ENCODE measurements at places on chromosomes 2 and 18.

DNA sequence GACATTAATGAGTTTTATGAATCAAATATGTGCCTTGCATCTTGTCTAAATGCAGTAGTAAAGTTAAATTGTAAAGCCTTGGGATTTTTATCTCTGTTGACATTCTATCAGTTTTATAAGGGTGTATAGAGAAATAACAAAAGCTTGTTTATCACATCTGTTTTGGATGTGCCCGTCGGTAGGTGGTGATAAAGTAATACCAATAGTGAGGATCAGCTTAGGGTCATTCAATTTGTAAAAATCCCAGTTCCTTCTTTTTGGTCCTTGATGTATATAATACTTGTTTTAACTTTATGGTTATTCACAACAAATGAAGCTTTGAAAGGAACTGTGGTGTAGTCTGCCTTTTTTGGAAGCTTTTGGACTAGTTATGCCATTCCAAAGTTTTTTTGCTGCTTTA, 12.6 kb downstream of the UBE2E3 start:
- DNase-seq = no peak

- no peak for DNase-seq
Observed at GRCh38 chr2:171566753-171567152, 44.5 kb downstream of the CYBRD1 start.

DNA sequence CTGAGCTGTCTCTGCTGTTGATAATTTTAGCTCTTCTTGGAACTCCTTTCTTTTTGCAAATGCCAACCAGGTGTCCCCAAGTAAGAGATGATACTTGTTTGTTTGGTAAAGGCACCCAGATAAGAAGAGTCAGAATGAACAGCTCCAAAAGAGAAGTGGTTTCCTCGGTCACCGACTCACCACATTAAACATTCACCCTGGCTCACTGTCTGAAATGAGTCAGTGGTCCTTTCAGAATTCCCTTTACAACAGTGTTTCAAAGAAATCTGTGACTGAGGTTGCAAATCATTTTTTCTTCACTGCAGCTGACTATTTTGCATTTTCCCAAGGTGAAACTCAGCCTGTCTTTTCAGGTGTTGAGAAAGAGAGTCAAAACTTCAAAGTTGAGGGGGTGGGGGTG, 16.2 kb upstream of the CXCR4 start:
- DNase-seq = no peak

DNA sequence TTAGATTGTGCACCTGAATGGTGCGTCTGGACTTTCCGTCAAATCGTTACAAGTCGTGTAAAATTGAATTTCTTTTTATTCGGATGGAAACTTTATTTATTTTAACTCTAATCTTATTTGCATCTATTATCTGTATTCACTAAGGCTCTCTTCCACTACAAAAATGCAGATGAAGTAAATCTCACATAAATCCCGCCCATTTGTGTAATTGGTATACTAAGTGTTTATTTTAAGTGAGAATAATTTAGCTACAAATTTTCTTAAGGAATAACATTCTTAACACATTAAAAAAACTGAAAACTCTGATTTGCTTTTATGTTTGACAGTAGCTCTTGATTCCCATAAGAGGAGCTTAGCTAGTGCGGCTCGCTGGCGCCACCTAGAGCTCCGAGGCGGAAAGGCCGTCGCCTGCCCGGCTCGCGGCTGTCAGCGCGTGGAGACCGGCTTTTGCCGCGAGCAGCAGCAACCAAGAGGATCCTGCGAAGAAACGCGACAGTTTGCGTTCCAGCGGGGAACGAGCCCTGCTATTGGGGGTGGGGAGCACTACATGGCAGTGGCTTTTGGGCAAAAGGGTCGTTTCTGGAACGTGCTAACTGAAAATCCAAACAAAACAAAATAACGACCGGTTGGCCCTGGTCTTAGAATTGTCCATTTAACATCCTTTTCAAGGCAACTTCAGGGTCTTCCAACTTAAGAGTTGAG, 6.7 kb downstream of the SP9 start:
- DNase-seq = peak; percentile 40

DNA sequence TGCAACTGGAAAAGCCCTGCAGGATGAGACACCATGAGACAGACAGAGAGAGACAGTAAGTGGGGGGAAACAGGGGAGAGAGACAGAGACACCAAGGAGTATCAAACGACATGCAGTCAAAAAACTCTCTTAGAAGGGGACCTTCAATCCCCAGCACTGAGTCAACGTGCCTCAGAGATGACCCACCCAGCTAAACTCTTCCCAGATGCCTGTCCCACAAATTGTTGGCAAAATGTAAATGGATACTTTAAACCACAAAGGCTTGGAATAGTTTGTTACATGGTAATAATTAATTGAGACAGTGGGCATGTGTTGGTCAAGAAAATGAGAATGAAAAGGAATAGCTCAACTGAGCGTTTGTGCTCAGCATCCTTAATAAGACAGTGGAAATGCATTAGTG, 98.3 kb downstream of the GRB14 start:
- DNase-seq = no peak

DNA sequence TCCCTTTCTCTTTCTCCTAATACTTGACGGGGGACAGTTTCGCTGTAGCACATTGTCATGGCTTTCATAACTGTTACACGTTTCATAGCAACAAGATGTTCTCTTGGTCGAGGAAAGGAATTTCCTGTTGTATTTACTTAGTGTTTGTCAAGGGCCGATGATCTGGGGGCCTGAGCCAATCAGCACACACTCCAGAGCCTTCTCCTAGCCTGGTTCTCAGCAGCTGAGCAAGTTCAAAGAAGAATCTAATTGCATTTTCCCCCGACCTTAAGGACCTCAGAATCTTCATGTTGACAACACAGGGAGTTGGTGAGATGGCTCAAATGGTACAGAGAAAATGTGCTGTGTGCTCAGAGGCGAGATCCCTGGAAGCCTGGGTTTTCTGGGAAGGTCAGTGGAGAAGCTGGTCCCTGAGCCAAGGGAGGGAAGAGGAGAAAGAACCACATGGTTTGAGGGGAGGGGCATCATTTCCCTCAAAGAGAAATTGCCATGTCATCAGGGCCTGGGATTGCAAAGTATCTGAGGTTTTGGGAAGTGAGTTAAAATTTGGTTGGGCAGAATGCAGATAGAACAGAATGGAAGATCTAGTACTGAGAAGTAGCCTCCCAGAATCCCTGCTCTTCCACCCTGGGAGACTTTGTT, 76.9 kb upstream of the AGAP1 start:
- peak; percentile 14 for DNase-seq

GRCh38 chr2:171316220-171316619, 117.6 kb downstream of the METTL8 start:
- DNase-seq = no peak

GRCh38 chr18:7872569-7872968, 305.5 kb downstream of the PTPRM start:
- DNase-seq = peak; percentile 67

- DNase-seq = no peak
Observed at GRCh38 chr2:81093031-81093430, 788.5 kb upstream of the LRRTM1 start.

DNA sequence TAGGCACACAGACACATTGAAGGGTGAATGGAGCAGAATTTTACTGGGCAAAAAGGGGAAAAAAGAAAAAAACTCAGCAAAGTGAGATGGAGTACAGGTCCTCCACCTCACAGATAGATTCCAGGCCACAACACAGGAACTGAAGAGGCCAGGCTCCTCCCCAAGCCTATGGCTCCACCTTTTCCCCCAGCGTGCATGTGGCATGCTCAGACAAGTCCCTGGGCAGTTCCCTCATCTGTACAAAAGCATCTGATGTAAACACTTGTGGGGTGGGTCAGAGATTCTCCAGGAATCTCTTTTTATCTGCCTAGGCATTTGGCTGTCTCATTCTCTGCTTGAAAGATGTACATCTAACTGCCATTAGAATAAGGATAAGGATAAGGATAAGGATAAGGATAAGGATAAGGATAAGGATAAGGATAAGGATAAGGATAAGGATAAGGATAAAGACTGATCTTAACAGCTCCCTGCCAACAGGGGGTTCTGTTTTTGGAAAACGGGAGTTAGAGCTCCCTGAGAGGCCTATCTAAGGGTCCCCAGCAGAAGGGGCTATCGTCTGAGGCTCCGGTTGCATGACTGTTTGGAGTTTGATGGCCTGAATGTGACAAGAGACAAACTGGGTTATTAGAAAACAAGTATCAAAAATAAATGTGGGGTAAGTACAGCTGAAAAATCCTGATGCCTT, 17.2 kb upstream of the ASXL3 start:
- peak; percentile 60 for DNase-seq

DNA sequence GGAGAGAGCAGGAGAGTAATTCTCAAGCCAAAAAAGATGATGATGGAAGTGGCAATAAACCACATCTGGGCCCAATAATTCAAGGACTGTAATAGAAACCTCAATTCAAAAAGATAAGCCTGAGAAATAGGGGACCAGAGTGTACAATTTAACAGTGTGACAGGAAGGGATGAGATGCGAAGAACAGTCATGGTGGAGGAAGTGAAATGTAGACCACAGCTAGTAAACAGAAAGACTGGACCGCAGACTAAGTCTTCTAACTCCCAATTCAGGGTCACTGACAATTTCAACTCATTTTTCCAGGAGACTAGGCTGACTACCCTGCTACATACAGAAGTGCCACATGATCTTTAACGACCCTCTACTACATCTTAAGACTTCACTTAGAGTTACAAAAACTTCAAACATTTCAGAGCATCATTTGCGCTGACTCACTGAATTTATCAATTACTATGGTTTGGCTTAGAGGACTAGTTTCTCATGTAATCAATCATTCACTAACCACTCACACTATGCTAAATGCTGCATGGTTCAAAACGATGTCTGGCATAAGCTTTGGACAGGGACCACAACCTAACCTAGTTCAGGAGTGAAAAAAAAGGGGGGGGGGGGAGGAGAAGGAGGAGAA, 9.0 kb downstream of the CUL3 start:
- no peak for DNase-seq

All from HFF-Myc (cell line).